Amniotic stem cell (primary cell): ENCODE measurements at places on chromosomes 5 and 9.
A peak's percentile ranks its signal among the peaks of the same experiment; 100 is the strongest.

- no peak for DNase-seq
Measured at GRCh38 chr5:131671409-131671808, 36.4 kb upstream of the RAPGEF6 start.

- DNase-seq: no peak
Measured at GRCh38 chr5:74126294-74126693, 500.3 kb downstream of the ARHGEF28 start.

GRCh38 chr5:55904152-55904551 is 53.0 kb downstream of the IL31RA start:
- DNase-seq: no peak

- no peak for DNase-seq
Measured at GRCh38 chr5:14153071-14153864, 10.1 kb downstream of the TRIO start.

GRCh38 chr9:209143-209758 is 5.4 kb upstream of the DOCK8 start:
- DNase-seq: no peak

DNA sequence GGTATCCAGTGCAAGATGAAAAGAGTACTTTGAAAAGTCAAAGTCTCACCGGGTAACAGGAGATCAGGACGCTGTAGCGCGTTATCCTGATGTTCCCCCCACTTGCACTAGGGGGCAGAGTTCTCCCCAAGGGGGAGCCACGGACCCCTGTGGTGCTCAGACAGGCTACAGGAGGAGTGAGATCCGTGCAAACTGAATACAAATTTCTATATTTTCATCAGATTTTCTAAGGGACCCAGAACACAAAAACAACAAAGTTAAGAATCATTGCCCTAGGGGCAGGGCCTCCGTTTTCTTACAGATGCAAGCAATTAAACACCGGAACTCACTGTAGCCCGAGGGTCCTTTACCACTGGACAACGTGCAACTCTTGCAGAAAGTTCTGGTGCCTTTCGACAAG is 2.0 kb downstream of the MYO10 start:
- peak; percentile 43 for DNase-seq

DNA sequence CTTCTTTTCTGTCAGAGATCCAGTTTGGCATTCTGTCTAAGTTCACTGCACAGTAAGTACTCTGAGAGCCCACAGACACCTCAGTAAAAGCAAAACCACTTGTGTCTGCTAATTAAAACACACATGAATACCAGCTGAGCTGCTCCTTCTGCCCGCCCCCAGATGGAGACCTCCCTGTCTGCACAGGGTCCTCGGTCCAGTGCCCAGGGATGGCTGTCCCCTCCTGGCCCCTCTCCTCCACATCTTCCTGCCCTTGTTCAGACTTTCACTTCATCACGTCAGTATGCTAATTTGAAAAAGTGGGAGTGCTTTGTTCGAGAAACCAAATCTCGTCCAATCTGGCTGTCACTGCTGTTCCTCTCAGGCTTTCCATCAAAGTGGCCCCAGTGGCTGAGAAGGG is 43.5 kb downstream of the LIX1 start:
- no peak for DNase-seq
